A549 treated with CpdA at 1 μM for 4 hours (cell line): ENCODE measurements at places on chromosomes 5 and 9. TPM values are rescaled to one million over a fixed set of nuclear protein-coding genes. Genes with fewer than 3 reads are reported as not detected.

Gene PCDHGB7
- 0.03 to 0.16 TPM (median 0.07 TPM) in 5 replicates for total RNA-seq

Gene DRD1
- 0.83 to 1.4 TPM (median 1.0 TPM) in 5 replicates for total RNA-seq

Gene OGN
- total RNA-seq = not detected in 5 replicates

Gene FAM151B
- total RNA-seq = 1.5 to 3.7 TPM (median 1.7 TPM) in 5 replicates

Gene ALDOB
- total RNA-seq = not detected in 5 replicates

Gene CDC20B
- total RNA-seq = 0.07 to 0.16 TPM (median 0.12 TPM) in 5 replicates

Gene FOXD4L3
- 0.06 to 0.24 TPM (median 0.14 TPM) in 3 of 5 replicates, not detected in the others for total RNA-seq
